Mucosa of gallbladder (tissue), 1 donor: ENCODE measurements at places on chromosomes 1 and 21. TPM values are rescaled to one million over a fixed set of nuclear protein-coding genes. Genes with fewer than 3 reads are reported as not detected.
A peak's percentile ranks its signal among the peaks of the same experiment; 100 is the strongest.

Gene PDPN
- 37.5 TPM for total RNA-seq

Gene AJAP1
- total RNA-seq: 0.43 TPM

Gene CYP4X1
- 0.78 TPM for total RNA-seq

Gene PITHD1
- 49.0 TPM for total RNA-seq

Gene OLFM3
- not detected for total RNA-seq

Gene GCSAML
- 1.3 TPM for total RNA-seq

Gene SMPDL3B
- 7.0 TPM for total RNA-seq

GRCh38 chr21:37636152-37636860 lies 269.7 kb downstream of the DYRK1A start:
- DNase-seq: no peak

DNA sequence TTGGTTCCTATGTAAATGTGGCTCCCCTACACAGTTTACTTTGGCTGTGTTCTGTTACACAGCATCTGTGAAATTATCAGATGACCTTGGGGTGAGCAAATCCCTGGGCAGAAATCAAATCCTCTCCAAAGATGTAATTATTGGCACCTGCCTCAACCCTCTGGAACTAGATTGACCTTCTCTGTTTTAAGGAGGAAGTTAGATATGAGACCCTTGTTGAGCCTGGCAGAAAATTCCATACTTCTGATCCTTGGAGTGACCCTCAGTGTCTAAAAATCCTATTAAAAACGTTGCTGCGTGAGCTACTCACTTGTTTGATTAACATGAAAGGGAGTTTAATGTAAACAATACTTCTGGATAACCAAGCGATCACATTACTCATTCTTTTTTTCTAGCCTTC lies 122.0 kb downstream of the CLIC6 start:
- DNase-seq: no peak

DNA sequence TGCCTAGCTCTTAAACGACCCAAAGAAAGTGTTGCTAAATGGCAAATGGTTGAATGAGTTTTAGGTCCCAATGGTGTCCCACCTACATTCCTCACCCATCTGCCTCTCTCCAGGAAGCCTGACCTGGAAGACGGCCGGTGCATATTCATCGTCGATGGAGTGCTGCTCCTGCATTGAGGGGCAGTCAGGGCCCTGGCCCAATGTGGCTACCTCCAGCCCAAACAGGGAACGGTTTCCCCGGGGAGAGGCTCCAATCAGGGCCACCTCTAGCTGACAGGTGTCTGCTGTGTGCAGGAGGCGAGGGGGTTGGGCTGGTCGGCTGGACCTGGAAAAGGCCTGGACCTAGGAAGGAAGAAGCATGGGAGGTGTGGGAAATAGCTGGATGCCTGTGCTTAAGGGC lies 1.6 kb downstream of the GLMP start:
- no peak for DNase-seq

- DNase-seq: no peak
Measured at GRCh38 chr1:202122639-202123335, at the start of gene GPR37L1. TSS of gene GPR37L1 (plus strand) at chr1:202122917. CDS start at chr1:202122964, 47 bp downstream.

- peak; percentile 19 for DNase-seq
Measured at GRCh38 chr1:202852163-202852904, 36.6 kb downstream of the RABIF start.

DNA sequence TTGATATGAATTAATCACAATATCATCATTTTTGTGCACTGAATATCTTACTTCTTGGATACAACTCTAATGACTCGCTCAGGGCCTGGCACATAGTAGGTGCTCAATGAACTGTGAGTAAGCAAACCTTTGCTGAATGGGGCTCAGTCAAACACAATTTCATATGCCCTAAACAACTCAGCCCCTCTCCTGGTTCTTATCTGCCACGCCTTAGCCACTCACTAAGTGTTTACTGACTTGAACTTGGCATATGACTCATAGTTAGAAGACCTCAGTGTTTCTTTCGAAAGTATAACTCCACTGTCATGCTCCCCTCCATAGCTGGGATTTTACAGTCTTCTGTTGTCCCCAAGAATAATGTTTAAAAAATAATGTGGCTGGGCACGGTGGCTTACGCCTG lies 4.8 kb upstream of the IFNLR1 start:
- no peak for DNase-seq

DNA sequence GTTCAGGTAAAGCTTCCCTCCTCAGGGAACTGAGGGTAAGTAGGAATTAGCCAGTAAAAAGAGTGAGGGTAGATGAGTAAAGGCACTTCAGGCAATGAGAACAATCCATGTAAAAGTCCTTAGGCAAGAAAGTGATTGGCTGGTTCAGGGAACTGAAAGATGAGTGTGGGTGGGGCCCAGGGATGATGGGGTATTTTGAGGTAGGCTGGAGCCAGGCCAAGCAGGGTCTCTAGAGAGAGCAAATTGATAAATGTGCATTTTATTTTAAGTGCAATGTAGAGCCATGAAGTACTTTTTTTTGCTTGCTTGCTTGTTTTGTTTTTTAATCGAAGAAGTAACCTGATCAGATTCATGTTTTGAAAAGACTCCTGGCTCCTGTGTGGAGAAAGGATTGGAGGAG lies 26.5 kb downstream of the OSBPL9 start:
- DNase-seq: no peak

DNA sequence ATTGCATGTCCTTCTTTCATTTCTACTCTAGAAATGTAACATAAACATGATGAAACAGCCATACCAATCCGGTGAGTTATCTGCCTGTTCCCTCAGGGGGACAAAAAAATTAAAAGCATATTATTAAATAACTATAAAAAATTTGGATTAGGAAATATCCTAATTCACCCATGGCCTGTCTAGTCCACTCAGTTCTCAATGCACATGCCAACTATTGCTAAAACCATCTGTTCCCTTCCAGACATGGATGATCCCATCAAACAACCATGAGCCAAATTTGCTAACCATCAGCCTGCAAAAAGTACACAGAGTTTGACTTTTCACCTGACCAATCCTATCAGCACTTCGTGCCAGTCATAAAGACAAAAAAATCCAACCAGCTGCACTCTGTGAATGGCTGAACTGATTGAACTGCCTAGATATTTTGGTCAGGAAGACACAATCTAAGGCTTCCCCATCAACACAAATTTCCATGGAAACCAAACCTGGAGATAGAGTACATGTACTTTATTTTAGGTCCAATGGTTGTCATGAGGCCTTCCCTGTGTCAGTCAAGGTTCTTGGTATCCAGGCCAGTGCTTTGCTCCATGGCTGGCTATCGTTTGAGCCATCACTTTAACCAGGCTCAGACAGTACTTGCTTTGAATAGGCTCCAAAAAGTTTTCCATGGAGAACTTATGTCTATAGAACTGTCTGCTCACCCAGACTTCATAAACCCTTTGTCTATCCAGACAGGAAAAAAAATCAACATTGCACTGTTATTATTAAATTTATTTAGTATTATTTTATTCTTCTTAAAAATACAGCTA lies 570.8 kb downstream of the LTN1 start:
- no peak for DNase-seq

DNA sequence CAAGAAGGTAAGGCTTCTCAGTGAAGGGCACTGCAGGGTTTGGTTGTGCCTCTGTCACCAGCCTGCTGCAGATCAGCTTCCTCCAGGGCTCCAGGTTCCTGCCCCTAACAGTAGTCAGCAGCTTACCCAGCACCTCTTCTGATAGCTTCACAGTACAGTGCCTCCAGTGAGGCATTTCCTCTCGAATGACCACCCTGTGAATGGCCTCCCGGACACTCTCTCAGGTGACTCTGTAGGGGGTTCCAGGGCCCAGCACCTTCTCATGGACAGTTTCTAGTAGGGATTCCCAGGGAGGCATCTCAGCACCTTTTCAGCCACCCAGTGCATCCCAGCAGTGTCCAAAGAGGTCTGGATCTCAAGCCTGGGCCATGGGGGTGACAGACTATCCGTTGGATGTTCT lies 28.4 kb downstream of the USP48 start:
- DNase-seq: no peak

DNA sequence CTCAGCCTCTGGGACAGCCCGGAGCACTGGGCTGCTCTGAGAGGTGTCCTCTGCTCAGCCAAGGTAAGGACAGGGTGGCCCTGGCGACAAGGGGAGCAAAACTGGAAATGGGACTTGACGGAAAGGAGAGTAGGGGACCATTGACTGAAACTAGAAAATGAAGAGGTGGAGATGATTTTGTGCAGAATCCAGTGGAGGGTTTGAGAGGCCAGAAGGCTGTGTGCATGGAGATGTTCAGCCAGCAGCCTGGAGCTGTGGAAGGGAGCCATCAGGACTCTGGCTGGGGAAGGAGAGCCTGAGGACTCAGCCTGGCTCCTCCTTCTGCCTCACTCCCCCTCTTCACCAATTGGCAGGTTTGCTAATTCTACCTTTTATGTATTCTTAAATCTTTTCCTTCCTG lies 114.2 kb downstream of the EDEM3 start:
- no peak for DNase-seq

DNA sequence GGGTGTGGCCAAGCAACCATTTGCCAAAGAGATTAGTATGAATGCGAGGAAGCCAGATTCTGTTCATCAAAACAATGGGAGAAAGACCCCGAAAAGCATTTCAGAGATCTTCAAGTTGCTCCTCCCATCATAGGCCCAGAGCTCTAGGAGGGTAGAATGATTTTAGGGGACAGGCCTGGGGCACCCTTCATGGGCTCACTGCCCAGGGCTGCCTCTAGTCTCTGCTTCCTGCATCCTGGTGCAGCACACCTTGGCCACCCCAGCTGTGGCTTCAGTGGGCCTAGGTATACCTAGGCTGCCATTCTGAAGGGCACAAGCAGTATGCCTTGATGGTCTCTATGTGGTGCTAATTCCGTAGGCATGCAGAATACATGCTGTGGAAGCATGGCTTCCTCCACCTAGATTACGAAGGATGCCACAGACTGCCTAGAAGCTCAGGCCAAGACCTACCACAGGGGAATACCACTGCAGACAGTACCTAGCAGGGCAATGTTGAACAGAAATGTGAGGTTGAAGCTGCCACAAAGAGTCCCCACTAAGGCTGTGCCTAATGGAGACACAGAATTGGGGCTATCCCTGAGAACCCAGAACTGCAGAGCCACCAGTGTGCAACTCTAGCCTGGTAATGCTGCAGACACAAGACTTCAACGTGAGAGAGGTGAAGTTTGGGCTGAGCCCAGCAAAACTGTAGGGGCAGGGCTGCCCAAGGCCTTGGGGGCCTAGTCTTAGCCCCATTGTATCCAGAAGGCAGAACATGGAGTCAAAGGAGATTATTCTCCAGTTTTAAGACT lies 158.8 kb downstream of the CLIC6 start:
- DNase-seq: no peak

- DNase-seq: no peak
Measured at GRCh38 chr1:12524266-12524665, 93.7 kb downstream of the DHRS3 start.

GRCh38 chr1:59477286-59477685 lies 180.4 kb downstream of the FGGY start:
- DNase-seq: peak; percentile 47

- no peak for DNase-seq
Measured at GRCh38 chr1:64098846-64099582, 104.4 kb upstream of the UBE2U start.

- no peak for DNase-seq
Measured at GRCh38 chr1:156691665-156692440, 13.5 kb downstream of the CRABP2 start.

DNA sequence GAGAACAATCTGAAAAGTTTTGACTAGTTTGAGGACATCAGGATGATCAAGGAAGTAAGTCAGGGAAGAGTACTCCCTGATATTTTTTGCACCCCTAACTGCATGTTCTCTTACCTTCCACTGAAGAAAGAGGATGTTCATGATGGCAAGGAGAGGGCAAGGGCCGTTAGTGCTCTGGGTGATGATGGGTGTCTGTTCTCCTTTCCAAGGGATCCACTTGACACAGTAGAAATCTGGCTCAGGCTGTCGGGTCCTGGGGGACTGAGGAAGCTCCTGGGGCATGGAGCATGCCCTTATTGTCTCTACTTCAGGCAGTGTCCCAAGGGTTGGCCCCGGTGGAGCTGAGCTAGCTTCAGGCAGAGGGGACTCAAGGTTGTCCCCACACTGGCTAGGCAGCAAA lies 4.7 kb downstream of the MINDY1 start:
- no peak for DNase-seq

DNA sequence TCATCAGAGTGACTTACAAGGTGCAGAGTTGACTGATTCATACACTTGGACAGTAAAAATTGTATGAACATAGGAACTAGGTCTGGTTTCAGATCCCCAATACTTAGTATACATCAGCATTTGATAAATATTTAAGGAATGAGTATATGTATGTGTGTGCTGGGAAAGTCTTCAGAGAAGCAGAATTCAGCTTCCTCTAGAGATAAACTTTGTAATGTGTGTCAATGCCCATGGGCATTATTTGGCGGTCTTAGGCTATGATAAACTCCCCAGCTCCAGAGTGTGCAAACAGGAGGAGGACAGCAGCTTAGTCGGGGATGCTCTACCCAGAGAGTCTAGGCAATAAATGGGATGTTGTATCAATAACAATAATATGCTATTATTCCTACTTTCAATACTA lies 2.9 kb upstream of the CAMK1G start:
- DNase-seq: no peak

DNA sequence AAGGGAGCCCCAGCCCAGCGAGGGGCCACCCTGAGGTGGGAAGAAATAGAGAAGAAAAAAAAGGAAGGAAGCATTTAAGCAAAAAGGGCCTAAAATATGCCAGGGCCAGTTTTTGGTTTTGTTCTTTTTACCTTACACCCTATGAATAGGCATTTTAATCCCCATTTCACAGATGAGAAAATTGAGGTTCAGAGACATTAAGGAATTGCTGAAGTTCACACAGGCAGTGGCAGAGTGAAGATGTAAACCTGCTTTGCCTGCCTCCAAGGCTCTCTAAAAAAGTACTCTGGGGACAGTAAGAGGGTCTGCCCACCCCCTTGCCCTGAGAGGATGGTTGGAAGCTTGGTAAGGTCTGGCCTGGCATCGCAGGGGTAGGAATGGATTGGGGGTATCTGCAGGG lies 19.8 kb downstream of the RAP1GAP start:
- no peak for DNase-seq

GRCh38 chr1:81259625-81260411 lies 540.9 kb upstream of the ADGRL2 start:
- DNase-seq: no peak

GRCh38 chr1:206449565-206449964 lies 20.7 kb upstream of the IKBKE start:
- no peak for DNase-seq

DNA sequence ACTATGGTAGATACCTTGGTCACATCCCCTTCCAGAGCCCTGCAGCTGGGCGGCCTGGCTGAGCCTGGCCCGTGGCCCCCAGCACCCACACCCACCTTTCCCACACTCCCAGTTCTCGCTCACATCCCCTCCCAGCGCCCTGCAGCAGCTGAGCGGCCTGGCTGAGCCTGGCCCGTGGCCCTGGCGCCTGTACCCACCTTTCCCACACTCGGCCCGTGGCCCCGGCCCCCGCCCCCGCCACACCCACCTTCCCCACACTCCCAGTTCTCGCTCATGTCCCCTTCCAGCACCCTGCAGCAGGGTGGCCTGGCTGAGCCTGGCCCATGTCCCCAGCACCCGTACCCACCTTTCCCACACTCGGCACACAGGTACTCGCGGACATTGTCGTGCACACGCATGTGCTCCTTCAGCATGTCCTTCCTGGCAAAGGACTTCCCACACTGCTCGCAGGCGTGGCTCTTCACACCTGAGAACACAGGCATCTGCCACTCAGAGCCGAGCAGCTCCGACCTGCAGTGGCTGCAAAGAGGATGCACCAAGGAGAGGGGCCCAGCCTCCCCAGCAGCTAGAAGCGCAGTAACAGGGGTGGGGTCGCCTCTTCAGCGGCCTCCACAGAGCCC lies 52.5 kb upstream of the RIPK4 start:
- DNase-seq: no peak

- no peak for DNase-seq
Measured at GRCh38 chr1:150144606-150145005, 5.1 kb upstream of the PLEKHO1 start.
